Activated naive CD8-positive, alpha-beta T cell treated with anti-CD3 and anti-CD28 coated beads, Interleukin-2, amount 10 ng/mL, durations not matched to agents 7 days and 5 days (primary cell): ENCODE measurements at places on chromosomes 3 and 15.

GRCh38 chr3:5739299-5739935 is 551.9 kb downstream of the EDEM1 start:
- no peak for DNase-seq

DNA sequence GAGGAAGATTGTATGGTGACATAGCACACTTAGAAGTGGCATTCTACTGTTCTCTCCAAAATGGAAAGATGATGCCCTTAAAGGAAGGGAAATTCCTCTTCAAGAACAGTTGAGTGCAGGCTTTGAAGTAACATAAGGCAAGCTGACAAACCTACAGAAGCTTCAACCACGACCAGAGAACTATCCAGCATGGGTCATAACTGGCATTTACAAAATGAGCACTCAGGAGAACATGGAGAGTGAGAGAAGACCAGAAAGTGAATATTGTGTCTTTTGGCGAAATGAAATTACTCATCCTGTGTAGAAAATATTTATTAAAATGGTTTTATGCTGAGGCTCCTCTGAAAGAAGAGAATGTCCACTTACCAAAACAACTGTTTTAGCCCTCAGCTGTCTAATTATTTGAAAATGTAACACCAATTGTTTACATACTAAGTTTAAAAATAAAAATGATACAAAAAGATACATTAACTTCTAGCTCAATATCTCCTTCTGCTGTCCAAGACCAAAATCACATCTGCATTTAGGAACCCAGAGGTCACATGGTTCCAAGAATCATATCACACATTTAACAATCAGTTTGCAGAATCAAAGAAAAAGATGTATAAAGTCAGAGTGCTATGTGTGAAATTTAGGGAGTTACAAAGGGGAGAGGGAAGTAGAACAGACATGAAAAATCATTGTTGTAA is 216.9 kb downstream of the ATP8B4 start:
- DNase-seq, result no peak

- no peak for DNase-seq
Measured at GRCh38 chr15:31280831-31281216, 45.8 kb upstream of the KLF13 start.

DNA sequence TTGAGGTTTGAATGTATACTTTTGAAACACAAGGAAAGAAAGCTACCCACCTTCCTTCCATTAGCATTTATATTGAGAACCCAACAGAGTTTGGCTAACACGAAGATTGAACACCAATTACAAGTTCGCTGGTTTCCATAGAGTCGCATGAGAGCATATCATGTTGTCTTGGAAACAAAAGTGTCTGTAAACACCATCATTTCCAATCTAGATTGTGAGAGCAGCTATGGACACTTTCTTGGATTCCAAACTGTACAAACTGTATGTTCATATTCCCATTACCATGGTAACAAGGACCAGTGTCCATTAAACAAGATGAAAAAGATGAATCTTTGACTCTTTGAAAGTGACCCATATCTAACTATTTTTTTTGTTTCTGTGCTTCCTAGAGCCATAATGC is 529.9 kb upstream of the ROBO1 start:
- DNase-seq, result no peak

DNA sequence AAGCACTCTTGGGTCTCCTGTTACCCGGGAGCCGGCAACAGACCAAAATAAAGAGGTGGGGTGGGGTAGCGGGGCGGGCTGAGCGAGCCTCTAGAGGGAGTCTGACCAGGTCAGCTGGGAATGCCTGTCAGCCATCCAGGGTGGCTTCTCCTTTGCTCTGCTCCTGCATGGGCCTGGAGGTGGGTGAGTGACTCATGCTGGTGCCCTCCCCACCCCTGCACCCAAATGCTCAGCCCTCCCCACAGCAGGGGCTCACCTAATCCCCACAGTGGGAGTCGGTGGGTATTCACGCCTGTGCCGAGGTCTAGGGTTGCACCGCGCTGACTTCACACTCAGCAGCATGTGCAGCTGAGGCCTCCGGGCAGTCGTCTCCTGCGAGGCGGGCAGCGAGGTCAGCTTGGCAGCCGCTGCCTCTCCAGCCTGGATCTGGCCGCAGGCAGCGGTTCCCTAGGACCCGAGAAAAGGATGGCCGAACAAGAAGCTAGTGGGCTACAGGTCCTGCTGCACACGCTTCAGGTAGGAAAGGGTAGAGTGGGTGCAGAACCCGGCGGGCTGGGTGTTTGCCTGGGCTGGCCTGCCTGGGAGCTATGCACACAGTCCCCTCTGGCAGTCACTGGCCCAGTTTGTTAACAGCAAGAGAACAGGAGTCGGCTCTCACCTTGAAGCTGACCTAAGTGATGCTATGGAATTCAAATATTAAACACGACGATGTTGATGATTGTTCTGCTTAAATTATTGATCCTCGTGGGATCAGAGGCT is at the start of gene AGBL1:
Gene AGBL1 (plus strand): TSS at position 364 of the 759 bp plus-strand sequence.
- no peak for DNase-seq

DNA sequence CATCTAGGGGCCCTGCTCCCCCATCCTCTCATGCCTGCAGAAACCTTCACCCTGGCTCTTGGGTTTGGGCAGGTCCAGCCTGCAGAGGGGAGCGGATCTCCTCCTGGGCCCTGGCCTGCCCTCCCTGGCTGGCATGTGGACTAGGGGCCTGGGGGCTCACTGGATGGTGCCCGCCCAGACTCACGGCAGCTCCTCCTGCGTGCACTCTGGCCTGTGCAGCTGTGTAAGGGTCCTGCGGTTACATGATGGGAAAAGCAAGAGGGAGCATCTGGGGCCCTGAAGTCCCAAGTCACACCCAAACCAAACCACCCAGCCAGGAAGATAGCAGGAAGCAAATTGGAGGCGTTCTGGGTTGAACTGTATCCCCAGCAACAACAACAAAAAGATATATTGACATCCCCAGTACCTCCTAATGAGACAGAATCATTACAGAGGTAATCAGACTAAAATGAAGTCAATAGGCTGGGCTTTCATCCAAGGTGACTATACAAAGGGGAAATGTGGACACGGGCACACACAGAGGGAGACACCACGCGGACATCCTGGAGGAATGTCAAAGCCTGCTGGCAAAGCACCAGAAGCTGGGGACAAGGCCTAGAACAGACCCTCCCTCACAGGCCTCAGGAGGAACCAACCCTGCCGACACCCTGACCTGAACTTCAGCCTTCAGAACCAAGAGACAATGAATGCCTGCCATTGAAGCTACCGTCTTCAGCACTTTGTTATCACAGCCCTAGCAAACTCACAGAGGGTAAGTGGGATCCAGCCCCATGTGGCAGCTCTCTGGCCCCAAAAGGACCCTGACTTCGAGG is 10.4 kb upstream of the CLK3 start:
- no peak for DNase-seq

DNA sequence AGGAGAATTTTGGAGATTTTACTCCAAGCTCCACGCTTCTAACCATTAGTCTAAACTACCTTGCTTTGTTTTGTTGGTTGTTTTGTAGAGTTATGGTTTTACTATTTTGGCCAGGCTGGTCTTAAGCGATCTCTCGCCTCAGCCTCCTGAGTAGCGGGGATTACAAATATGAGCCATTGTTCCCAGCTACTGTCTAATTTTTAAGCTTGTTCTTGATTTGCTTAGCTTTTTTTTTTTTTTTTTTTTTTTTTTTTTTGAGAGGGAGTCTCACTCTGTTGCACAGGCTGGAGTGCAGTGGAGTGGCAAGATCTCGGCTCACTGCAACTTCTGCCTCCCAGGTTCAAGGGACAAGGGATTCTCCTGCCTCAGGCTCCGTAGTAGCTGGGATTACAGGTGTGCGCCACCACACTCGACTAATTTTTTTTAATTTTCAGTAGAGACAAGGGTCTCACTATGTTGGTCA is 28.5 kb downstream of the EFCAB12 start:
- DNase-seq, result no peak
